Mucosa of gallbladder (tissue), 1 donor: ENCODE measurements at places on chromosomes 16 and 17. TPM values are rescaled to one million over a fixed set of nuclear protein-coding genes. Genes with fewer than 3 reads are reported as not detected.

- no peak for DNase-seq
Measured at GRCh38 chr16:73037845-73038570, 9.9 kb downstream of the ZFHX3 start.

- DNase-seq = no peak
Measured at GRCh38 chr17:67021743-67022450, 22.5 kb upstream of the CACNG1 start.

DNA sequence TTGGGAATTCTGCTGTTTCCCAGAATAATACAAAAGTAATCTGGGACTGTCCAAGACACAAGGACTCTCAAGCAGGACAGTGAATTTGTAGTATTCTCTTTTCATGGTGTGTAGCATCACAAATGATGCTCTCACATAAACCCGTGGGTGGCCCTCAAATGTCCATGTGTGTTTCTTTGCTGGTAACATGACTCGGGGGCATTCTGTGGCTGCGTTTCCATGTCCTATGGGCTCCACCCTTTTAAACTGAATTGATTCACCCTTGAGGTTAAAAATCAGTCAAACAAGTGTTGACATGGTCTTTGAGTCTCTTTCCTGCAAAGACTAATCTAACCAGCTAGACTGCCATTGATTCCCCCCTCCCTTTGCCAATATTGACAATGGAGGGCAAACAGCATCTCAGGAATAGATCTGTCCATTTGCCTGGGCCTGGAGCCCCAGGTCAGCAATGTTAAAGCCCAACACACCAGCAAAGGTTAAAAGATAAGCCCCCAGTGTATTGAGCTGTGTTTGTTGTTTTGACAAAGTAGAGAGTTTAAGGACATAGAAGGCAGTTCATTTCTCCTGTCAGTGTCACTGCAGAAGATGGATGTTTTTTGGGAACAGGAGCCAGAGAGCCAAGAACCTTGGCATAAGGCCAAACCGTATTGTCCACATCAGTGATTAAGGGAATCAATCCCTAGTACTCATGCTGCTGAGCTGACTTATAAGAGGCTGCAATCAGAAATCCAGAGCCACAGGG, 117.1 kb upstream of the COX10 start:
- DNase-seq = peak; percentile 17

DNA sequence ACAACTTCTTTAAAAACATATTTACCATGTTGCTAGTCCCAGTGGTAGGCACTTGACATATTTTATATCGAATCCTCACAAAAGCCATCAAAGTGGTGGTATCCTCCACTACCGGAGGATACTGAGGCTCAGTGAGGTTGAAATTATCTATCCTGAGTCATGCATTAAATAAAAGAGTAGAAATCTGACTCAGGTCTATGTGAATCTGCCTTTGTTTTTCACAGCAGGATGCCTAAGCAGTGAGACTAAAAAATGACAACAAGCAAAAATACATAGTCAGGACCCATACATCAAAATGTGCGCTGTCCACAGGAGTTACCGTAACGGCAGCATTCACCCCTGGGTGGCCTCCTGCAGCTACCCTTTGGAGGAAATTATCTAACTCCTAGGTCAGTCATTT, 17.7 kb downstream of the BRD7 start:
- DNase-seq = no peak

- no peak for DNase-seq
Measured at GRCh38 chr17:71035226-71035625, 865.9 kb downstream of the KCNJ2 start.

DNA sequence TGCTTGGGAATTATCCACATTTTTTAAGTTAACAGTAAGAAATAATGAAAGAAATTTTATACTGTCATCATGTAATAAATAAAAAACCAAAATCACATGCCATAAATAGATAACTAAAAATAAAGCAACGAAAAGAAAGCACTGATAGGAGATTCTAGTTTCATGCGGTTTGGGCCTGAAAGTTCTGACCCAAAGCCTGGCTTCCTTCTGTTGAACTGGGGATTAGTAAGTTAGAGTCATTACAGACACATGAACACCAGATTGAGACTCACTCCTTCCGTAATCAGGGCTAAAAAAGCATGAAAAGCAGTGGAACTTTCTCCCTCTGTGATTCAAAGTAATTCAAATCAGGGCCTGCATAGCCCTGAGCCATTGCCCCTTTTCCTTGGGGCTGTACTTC, 13.2 kb upstream of the SLC6A2 start:
- no peak for DNase-seq

The LITAFD gene
- not detected for total RNA-seq

The HS3ST3A1 gene
- total RNA-seq = 0.49 TPM

The NOXO1 gene
- total RNA-seq = 2.7 TPM

The CCL16 gene
- 0.35 TPM for total RNA-seq

The CMTM2 gene
- not detected for total RNA-seq

The KRTAP9-4 gene
- not detected for total RNA-seq

The C17orf50 gene
- not detected for total RNA-seq

The LGALS9C gene
- total RNA-seq = 8.8 TPM
